Activated naive CD4-positive, alpha-beta T cell (primary cell): ENCODE measurements at places on chromosomes 2 and 18.

GRCh38 chr2:211741966-211742365 lies 796.6 kb downstream of the ERBB4 start:
- DNase-seq = no peak

DNA sequence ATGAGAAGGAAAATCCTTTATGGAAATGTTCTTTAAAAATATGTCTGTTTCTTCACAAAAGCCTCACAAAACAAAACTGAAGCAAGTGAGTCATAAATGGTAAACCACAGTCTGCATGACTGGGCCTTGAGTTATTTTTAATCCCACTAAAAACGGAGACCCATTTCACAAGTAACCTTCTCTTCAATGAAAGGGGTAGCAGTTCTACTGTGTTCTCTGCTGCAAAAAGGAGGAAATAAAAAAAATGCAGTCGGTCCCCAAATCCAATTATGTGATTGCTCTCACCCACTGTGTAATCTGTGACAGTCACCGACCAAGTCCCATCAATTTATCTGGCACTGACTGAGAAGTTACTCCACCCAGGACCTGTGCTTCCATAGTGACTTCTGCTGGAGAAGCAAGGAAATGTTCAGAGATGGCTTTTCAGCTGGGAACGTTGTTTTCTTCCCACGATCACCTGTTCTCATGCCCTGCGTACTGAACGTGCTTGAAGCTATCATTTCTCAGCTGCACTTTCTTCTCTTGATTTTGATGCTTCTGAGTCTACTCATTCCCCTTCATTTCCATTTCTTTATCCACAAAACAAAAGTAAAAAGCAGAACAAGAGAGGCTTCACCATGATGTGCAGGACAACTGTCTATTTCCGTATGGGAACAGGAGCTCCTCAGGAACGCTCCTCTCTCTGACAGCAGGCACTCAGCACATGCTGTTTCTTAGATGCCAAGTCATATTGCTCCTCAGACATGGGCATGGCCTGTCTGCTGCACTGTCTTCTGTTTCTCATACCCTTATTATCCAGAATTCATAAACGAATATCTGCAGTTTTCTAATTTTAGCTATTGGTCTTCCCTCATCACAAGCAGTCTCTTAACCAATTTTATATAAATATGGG lies 80.0 kb upstream of the TMEM200C start:
- DNase-seq = no peak

GRCh38 chr2:84969511-84970209 lies 1.3 kb upstream of the KCMF1 start:
- no peak for DNase-seq

- DNase-seq = no peak
Observed at GRCh38 chr2:71833855-71834560, 313.7 kb downstream of the CYP26B1 start.

DNA sequence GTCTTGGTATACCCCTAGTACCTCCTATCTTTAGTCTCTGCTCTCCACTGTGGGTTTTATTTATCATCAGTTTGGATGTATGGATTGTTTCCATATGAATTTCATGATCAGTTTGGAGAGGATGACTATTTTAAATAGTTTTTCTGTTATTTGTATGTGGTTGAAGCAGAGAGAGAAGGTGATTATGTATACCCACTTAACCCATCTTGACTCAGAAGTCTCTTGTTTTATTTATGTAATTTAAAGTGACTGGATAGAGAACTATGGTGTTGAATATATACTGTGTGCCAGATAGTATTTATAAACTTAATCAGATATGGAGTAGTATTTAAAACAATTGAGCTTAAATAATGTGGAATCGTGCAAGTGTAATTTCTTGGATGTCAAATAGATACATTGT lies 39.9 kb downstream of the SMAD4 start:
- DNase-seq = no peak

DNA sequence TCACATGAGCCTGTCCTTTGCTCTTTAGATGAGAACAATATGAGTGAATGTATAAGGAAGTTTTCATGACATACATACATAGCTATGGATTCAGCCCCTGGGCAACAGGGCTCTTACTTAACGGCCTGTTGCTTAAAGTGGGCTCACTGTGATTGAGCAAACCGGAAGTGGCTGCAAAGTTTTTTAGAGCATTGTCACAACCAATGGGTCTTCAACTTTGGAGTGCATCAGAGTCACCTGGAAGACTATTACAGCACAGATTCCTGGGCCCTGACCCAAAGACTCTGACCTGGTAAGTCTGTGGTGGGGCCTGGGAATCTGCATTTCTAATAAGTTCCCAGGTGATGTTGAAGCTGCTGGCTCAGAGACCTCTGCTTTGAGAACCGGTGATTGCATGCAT lies 106.3 kb upstream of the SEC11C start:
- no peak for DNase-seq

- DNase-seq = no peak
Observed at GRCh38 chr18:22846088-22846683, 86.9 kb upstream of the RBBP8 start.

GRCh38 chr2:104866883-104867812 lies 13.2 kb downstream of the POU3F3 start:
- DNase-seq = no peak

DNA sequence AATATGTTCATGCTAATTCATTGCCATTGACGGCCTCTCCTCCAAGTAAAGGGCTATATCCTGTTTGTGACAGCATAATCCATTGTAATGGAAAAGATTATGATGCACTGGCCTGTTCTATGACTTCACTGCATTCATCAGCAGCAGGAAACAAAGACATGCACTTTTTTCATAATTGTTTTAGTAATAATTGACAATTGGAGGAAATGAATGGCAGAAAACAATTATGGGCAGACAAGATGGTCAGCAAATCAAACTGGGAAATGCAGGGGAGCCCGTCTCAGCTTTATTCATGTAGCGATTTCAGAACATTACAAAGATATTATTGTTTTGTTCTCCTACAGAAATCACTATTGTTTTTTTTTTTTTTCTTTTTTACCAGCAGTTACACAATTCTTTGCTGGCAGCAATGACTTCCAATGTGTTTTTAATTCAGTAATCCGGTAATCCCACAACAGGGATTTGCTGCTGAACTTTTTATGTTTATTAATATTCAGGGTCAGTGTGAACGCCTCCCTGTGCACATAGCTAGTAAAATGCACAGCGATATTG lies 33.8 kb upstream of the RASGRP3 start:
- no peak for DNase-seq

GRCh38 chr2:216181351-216181750 lies 72.2 kb downstream of the XRCC5 start:
- no peak for DNase-seq

- DNase-seq = no peak
Observed at GRCh38 chr2:75607400-75607798, 39.2 kb upstream of the MRPL19 start.

- no peak for DNase-seq
Observed at GRCh38 chr2:66661253-66662173, 226.6 kb downstream of the MEIS1 start.

GRCh38 chr2:99710721-99711120 lies 220.9 kb upstream of the REV1 start:
- no peak for DNase-seq

GRCh38 chr2:133817680-133818566 lies 249.7 kb upstream of the NCKAP5 start:
- DNase-seq = no peak

DNA sequence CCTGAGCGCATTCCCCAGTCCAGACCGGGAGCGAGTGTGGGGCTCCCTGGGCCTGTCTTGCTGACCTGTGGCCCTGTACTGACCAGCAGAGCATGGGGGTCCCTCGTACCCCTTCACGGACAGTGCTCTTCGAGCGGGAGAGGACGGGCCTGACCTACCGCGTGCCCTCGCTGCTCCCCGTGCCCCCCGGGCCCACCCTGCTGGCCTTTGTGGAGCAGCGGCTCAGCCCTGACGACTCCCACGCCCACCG lies 5.3 kb downstream of the NEU4 start:
- no peak for DNase-seq

DNA sequence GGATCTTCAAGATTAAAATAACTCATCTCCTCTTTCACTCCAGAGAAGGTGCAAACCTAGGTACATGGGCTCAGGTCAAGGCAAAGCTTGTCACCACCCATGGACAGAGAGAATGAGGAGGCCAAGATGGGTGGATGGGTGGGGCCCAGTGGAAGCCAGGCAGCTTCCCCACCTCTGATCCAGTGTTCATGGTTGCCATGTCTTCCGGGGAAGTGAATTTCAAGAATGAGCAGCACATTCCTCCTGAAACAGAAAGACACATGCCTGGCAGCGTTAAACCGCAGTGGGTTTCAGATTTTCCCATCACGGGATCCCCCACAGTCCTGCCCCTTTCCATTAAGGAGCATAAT lies 301.7 kb downstream of the EIPR1 start:
- DNase-seq = no peak

- DNase-seq = no peak
Observed at GRCh38 chr18:48360376-48361021, 48.7 kb downstream of the ZBTB7C start.

DNA sequence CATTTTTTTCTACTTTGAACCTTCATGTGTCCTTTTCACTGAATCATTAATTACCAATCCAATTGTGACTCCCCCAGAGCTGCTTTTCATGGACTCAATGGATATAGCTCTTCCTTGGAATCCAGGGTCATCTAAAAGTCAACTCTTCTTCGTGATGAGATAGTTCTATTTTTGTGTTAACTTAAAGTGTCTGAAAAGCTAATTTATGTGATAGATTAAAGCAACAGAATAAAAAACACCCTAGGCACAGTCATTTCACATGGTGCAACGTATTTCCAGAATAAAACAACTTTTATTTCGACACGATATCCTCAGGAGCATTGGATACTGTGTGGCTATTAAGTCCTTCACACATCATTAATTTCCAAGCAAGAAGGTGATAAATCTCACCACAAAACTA lies 250.6 kb upstream of the SPHKAP start:
- DNase-seq = no peak

DNA sequence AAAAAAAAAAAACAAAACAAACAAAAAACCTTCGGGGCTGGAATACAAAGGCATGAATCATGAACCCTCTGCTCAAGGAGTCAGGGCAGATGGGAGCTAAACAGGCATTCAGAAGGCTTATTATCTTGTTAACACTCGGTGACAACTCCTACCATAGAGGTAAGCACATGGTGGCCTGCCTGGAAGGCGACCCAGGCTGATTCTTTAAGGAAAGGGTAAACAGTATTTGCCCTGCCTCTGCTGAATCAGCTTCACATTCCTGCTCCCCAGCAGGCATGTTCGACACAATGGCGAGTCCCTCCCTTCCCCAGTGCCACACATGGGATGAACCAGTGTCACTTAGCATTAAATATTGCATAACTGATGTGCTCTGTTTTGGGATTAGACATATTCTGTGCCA lies 191.9 kb downstream of the ARL4C start:
- DNase-seq = no peak

DNA sequence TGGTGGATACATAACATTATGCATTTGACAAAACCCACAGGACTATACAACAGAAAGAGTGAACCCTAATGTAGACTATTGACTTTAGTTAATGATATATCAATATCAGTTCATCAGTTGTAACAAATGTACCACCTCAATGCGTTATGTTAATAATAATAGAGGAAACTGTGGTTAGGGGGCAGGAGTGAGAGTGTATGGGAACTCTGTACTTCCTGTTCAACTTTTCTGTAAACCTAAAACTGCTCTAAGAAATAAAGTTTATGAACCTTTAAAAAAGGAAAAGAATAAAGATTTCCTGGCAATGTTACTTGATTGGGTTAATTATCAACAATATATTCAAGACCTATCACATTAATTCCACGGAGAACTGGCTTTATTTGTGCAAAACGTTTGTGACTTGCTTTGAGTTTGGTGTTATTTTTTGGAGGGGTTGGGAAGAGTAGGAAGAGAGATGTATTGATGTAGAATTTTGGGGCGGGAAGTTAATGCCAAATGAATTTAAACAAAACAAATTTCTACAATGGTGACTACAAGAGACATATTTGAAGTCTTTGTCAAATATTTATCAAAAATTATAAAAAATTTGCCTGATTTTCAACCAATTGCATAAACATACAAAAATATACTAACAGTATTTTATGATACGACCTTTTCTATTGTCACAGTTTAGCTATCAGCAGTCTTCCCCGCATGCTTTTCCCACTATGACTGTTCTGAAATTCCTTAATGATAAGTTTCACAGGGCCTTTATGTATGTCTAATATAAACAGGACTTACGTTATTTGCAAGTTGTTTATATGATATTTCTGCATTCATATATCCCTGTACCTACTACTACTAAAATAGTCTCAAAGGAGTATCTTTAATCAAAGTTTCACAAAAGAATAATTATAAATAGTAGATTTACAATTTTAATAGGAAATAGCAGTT lies 2.1 kb upstream of the RTN4 start:
- no peak for DNase-seq

- no peak for DNase-seq
Observed at GRCh38 chr2:108855194-108855593, 68.6 kb downstream of the CCDC138 start.

DNA sequence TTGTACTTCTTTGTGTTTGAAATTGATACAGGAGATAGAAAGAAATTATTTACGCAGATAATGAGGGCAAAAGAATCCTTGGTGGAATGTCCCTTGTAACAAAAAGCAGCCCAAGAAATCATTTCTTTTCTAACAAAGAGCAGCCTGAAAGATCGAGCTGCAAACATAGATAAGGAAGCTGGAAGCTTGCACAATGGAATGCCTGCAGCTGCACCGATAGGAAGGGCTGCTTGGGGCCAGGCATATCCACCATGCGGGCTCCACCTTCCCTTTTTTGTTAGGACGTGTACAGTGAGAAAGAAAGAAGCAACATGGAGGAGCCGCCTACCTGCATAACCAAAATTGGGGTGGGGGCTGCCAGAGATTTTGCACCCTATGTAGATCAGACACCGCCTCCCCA lies 568.7 kb downstream of the METTL4 start:
- no peak for DNase-seq

DNA sequence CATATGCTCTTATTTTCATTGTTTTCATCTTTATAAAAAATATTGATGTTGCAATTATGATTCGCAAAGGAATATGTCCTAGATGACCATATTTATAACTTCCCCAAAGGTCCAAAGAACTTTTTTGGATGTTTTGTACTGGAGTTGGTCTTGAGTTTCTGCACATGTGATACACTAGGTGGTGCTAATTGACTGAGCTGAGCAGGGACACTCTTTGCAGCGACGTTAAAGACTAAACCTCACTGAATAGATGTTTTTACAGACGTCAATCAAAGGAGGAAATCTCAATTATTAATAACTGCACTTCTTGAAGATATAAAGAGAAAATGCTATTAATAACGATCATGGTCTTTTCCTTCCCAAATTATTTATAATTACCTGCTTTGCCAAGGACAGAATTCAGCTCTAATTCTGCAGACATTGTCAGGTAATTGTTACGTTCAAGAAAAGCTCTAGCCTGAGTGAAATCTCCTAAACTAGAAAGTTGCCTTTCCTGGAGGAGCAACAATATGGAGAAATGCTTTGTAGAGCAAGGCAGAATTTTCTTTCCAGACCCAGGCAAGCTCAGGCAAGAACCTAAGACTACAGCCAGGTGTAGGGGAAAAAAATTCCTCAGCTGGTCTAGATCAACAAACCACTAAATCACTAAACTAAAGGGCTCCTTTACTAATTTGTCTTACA lies 119.3 kb upstream of the RBBP8 start:
- DNase-seq = no peak

GRCh38 chr2:40466935-40467572 lies 15.2 kb upstream of the SLC8A1 start:
- no peak for DNase-seq

- no peak for DNase-seq
Observed at GRCh38 chr2:119760956-119761275, 1.2 kb downstream of the PTPN4 start.

- no peak for DNase-seq
Observed at GRCh38 chr2:237182422-237183123, 96.9 kb downstream of the COPS8 start.

- no peak for DNase-seq
Observed at GRCh38 chr2:65345631-65346030, 86.8 kb downstream of the SPRED2 start.
